Right ventricle myocardium inferior (tissue), 1 donor: ENCODE measurements at places on chromosomes 7 and 10.

- no peak for DNase-seq
Measured at GRCh38 chr10:128808921-128809440, 658.1 kb upstream of the MGMT start.

GRCh38 chr7:126529254-126529653 lies 723.5 kb downstream of the GRM8 start:
- DNase-seq: no peak

GRCh38 chr10:75640803-75641202 lies 209.4 kb downstream of the LRMDA start:
- DNase-seq: no peak

- DNase-seq: no peak
Measured at GRCh38 chr7:145543242-145543641, 573.4 kb upstream of the CNTNAP2 start.

- DNase-seq: no peak
Measured at GRCh38 chr10:24207781-24208611, 942 bp upstream of the KIAA1217 start.

DNA sequence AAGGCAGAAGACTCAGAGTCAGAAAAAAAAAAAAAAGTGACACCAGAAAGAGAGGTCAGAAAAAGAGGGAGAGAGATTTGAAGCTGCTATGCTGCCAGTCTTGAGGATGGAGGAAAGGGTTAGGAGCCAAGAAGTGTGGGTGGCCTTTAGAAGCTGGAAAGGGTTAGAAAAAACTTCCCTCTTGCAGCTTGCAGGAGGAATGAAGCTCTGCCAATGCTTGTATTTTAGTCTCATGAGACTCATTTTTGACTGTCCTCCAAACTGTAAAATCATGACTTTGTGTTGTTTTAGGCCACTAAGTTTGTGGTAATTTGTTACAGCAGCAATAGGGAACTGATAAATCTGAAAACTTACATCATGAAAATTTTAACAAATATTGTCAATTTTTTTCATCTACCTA lies 127.7 kb upstream of the NOBOX start:
- DNase-seq: no peak

DNA sequence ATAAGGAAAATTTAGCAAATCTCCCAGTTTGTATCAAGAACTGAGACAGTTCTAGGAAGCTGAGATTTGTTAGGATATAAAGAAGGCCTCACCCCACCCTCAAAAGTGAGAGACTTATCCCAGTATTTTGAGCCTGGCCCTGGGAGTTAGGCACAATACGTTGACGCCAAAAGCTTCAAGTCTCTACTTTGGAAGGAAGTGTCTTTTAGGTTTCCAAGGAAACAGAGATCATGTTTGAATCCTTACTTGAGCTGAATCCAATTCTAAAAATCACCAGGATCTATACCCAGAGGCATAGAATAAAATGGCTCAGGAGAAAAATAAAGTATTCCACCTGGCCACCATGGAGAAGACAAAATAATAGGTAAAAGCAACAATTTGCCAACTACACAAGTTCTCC lies 115.9 kb upstream of the NRG3 start:
- DNase-seq: no peak

DNA sequence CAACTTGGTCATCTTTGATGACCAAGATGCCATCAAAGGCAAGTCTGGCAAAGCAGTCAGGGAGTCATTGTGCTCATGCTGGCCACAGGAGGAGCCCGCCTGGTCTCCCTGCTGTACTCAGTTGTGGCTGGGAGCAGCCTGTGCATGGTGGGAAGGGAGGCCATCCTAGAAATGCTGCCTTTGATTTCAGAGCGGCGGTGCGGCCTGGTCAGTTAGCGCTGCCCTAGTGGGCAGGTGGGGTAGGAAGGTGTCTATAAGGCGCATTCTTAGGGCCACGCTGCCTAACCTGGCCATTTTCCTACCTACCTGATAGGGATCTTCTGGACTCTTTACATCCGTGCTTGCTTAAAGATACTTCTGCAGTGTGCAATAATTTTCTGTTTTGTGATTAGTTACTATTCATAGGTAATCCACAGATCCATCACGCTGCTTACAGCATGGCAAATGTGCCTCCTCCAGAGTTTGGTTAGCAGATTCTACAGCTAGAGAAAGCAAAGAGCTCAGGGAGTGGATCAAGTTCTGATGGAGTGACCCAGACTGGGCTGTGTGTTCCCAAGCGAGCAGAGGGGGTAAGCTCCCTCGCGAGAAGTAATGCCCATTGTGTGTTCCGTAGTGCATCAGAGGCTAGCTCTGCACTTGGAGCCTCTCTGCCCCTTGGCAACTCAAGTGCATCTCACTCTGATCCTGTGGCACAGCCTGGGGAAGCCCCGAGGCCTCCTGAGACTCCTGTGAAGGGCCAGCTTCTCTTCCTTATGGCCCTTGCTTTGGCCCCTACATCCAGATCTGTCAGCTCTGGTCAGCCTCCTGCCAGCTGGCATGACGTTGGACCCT lies 970.1 kb upstream of the ZNF722 start:
- DNase-seq: no peak

- no peak for DNase-seq
Measured at GRCh38 chr10:30973737-30974136, 57.9 kb downstream of the ZNF438 start.

DNA sequence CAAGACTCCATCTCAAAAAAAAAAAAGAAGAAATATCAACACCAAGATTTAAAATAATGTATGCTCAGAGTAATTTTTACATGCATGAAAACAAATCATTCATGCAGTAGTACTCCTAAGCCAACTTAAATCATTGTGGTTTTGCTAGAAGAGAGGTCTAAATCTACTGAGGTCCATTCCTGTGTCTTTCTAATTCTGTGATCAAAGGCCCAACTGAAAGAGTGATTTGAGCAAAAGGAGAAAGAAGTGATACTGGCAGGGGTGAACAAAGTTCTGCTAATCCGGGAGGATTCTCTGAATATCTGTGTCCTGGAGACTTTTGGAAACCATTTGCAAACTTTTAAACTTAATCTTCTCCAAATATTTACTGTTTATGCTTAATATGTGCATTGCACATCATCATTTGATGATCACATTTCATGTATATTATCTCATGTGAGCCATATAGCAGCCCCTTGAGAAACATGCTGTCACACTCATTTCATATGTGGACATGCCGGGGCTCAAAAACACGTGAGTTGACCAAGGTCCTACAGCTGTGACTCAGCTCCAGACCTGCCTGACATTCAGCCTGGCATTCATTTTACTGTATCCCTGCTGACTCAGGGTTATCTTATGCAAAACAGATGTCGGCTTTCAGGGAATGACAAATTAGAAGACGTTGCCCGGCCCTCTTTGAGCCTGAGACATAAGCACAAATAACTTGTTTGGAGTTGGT lies 76.4 kb downstream of the FAM107B start:
- no peak for DNase-seq

- no peak for DNase-seq
Measured at GRCh38 chr10:125708971-125709503, 10.5 kb upstream of the EDRF1 start.

GRCh38 chr7:148474481-148475025 lies 116.0 kb upstream of the C7orf33 start:
- DNase-seq: no peak

GRCh38 chr7:80508440-80508839 lies 3.4 kb downstream of the GNAT3 start:
- DNase-seq: no peak

DNA sequence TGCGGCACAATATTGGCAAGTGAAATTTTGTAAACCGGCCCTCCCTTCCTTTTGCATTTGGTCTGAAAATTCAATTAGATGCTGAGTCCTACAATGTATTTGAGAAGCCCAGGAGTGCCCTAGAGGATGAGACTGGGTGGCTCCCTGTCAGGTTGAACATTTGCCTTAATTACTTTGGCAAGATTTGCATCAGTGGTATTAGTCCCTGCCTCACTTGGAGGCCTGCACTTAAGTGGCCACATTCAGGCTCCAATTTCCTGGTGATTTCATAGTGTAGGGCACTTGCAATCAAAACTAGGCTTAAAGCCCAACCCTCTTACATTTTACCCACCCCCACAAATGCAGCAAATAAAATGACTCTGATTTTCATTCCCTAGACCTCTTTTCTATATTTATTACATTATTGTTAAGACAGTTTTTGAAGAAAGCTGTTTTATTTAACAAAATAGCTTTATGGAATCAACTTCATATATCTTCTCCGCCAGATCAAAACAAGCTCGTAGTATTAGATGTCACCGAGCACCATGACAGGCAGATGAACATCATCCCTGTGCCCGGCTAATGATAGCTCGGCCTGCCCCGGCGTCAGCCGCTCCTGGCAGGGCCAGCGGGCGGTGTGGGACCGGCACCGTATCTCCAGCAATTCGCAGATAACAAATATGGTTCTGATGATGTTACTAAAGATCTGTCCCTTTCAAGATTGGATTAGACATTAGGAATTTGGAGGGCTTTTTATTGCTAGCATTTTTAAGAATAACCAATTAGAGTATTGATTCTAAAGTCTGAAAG lies 73.6 kb downstream of the EGFR start:
- DNase-seq: no peak

DNA sequence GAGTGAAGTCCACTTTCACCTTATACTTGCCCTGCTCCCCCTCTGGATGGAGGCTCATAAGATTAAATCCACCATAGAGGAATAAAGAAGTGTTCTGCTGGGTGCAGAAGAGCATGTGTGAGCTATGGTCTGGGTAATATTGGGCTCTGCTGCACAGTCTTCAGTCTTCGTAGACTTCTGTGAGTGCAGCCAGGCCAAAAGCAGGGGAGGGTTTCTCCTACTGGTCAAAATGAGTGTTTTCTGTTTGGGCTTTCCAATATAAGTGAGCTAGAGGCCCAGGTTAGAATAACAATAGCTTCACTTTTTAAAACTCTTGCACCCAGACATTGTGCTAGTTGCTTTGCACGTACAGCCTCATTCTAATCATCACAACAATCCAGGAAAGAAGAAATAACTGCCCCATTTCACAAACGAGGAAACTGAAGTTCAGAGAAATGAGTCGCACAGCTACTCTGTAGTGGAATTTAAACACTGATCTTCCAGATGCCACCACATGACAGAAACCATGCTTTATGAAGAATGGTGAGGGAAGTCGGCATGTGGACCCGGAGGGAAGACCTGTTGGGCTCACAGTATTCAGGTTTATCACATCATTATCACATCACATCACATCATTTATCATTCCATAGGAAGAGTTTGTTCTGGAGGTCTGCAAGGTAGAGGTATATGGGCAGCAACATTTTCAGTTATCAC lies 23.8 kb upstream of the MSMB start:
- no peak for DNase-seq

- DNase-seq: no peak
Measured at GRCh38 chr7:38160003-38160571, 18.0 kb upstream of the STARD3NL start.

DNA sequence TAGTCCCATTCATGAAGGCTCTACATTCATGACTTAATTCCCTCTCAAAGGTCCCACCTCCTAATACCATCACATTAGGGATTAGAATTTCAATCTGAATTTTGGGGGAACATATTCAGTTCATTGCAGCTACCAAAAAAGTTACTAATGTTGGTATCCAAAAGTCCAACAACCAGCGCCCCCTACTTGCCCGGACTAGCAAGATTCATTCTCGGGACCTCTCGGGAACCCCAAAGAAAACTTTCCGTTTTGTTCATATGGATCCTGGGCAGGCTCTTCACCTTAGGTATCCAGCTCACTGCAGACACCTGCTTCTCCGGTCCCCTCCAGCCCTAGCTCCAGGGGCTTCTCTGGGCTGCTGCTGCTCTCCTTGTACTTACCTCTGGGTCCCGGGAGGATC lies 8.9 kb upstream of the GRK5 start:
- no peak for DNase-seq

DNA sequence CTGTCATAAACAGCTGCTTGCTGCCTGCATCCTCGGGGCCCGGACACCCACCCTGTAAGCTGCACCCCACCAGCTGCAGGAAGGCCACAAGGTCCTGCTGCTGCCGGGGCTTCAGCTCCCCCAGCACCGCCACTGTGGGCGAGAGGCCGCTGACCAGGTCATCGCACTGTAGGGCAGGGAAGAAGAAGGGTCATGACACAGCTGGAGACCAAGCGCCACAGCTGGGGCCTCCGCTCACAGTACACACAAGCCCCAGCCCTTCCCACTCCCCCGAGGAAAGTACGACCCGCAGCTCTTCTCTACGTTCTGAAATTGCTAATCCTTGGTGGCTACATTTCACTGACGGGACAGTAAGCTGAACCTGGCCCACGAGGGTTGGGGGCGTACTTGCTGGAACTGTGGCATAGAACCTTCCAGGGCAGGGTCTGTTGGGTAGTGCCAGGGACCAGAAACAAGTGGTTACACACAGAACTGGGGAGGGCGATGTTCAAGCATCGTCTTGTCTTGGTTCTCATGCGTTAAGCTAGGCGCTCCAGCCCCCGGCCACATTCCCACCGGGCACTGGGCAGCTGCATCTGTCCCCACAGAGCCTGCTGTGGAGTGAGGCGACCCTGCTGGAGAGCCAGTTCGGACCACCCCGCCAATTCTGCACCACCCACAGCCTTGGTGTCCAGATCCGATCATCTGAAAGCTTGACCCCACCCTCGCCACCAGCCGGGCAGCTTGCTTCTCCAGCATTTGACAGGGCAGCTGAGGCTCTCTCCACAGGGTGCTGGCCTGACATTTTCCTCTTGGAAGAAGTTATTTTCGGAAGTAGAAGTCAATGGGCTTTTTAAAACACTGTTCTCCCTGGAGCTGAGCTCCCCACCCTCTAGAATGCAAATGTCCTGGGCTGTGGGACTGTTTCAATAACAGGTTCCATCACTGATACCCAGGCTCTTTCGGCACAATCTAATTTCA lies 50.8 kb downstream of the GSDME start:
- DNase-seq: no peak

- DNase-seq: no peak
Measured at GRCh38 chr7:149862156-149862555, 11.6 kb upstream of the ATP6V0E2 start.

- DNase-seq: peak; percentile 47
Measured at GRCh38 chr10:42984035-42984610, 92.7 kb upstream of the RET start.

- DNase-seq: no peak
Measured at GRCh38 chr10:123318516-123318915, 164.3 kb downstream of the BUB3 start.

- no peak for DNase-seq
Measured at GRCh38 chr10:36469585-36469984, 655.8 kb upstream of the ANKRD30A start.

DNA sequence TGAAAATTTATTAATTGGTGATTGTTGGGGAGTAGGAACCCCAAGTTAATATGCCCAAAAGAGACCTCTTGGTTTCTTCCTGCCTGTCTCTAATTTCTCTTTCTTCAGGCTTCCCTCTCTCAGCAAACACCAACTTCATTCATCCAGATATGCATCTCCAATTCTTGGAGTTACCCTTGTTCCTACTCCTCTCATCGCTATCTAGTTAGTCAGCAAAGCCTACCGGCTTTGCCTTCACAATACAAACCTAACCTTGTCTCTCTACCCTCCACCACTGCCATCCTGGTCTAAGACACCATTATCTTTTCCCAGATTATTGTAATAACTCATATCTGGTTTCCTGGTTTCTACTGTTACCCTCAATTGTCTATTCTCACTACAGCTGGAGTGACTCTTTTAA lies 47.9 kb downstream of the MRPL32 start:
- no peak for DNase-seq

- DNase-seq: no peak
Measured at GRCh38 chr10:89296220-89296648, 5.6 kb upstream of the IFIT2 start.

DNA sequence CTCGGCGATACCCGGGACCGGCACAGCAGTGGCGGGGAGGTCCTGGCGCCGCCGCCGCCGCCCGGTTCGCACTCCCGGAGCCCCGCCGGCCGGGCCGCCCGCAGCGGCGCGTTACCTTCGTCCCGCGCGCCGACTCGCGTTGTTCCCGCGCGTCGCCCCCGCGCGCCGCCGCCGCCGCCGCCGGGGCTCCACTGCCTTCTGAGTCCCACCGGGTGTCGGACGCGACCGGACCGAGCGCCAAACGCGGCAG lies at the start of gene EZH2:
TSS of gene EZH2 (minus strand) at position 243 of the 250 bp plus-strand sequence. CDS start 36,993 bp downstream, outside the sequence.
- DNase-seq: no peak
